LoVo (cell line): ENCODE measurements at places on chromosomes 2 and 18.

- no peak for DNase-seq
Observed at GRCh38 chr2:219491278-219491963, 7.3 kb upstream of the GMPPA start.

DNA sequence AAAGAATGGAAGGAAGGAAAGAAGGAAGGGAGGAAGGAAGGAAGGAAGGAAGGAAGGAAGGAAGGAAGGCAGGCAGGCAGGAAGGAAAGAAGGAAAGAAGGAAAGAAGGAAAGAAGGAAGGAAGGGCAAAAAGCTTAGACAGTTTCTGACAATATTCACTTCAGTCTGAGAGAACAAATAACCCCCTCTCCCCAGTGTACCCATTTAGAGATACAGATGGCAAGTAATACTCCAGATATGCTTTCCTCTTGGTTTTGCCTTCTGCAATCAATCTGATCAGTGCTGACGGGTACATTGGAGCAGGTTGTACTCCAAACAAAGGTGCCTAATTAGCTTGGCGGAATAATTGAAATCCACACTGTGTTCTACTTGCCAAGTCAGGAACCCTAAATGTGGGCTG, 534.6 kb upstream of the TMEFF2 start:
- no peak for DNase-seq

DNA sequence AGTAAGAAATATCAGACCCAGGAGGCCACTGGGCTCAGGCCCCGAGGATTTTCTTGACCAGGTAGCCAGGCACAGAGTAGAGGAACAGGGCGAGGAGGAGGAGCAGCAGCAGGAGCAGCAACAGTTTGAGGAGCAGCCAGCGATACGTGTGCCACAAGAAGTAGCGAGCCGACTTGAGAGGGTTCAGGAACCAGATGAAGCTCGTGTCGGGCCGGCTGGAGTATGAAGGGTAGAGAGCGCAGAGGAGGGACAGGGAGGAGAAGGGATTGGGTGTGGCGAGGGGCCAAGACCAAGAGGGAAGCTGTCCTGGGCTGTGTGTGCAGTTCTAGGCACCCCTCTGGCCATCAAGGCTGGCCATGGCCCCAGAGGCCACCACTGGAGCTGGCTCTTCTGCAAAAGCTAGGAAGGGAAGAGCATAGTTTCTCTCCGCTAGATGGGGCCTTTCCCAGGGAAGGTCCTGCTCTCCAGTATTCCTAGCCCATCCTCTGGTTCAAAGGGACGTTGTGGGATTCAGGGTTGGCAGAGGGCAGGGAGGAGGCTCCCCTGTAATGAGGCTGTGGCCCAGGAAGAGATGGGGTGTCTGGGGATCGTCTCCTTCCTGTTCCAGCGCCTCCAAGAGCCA, 17.8 kb downstream of the OTOF start:
- DNase-seq: no peak

DNA sequence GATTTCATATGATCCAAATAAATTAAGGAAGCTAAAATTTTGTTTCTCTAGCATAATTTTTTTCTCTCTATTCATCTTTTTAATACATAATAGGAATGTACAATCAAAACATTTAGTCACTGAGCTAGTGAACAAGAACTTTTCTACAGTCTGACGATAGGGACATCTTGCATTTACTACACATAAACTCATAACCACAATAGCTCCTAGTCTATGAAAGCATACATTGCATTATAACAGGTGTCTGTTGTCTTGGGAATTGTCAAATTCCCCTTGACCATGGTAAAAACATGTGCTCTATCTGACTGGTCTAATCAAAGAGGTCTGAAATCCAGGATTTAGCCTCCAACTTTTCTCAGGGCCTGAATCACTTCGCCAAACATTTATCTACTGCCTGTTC, 144.8 kb downstream of the FAM124B start:
- no peak for DNase-seq

DNA sequence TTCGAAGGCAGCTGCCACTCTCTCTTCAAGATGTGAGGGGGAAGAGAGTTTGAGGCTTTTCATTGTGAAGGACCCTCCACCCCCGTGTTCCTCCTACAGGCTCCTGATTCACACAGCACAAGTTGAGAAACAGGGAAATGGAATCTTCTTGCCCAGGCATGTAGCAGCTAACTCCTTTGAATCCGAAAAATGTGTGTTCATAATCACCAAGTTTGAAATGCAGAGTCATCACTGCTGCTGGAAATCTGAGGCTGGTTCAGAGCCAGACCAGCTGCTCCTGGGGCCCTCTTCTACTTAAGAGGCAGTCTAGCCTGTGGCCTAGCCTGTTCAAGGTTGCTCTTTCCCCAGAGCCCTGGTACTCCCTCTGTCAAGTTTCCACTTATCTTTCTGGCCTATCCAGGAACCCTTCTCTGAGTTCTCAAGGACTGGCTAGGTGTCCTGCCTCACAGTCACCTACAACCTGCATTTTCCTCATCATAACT, 166.4 kb downstream of the TMEM247 start:
- DNase-seq: no peak
